ENCODE measurements at places on chromosomes 5 and 9.

DNA sequence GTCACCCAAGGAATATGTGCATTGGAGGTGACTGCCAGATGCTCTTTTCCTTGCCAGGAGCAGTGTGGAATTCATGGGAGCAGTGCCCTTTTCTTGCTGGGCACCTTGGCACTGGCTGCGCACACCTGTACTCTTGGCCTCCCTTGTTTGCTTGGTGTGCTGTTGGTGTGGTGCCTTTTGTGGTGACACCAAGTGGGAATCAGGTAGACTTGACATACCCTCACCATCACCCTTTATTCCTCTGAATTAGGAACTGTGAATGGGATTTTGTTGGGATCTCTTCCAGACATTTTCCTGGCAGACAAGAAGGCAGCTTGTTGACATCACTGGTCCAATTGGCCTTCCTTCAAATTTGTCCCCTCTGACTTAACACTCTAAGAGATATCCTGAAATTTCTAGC, 82.3 kb downstream of the RAI14 start:
- no peak for DNase-seq

DNA sequence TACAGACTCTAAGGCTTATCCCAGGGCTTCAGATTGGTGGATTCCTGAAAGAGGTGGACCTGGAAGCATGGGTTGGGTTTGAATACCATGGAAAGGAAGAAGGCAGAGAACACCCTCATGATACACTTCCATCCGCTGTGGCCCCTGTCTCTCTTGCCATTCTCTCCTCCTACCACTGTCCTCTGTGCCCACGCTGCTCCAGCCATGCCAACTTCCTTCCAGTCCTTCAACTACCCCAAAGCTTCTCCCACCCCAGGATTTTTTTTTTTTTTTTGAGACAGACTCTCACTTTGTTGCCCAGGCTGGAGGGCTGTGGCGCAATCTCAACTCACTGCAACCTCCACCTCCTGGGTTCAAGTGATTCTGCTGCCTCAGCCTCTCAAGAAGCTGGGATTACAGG, 1.7 kb upstream of the SPARC start:
- DNase-seq = no peak

GRCh38 chr5:37915097-37915736, 75.4 kb upstream of the GDNF start:
- DNase-seq = no peak

DNA sequence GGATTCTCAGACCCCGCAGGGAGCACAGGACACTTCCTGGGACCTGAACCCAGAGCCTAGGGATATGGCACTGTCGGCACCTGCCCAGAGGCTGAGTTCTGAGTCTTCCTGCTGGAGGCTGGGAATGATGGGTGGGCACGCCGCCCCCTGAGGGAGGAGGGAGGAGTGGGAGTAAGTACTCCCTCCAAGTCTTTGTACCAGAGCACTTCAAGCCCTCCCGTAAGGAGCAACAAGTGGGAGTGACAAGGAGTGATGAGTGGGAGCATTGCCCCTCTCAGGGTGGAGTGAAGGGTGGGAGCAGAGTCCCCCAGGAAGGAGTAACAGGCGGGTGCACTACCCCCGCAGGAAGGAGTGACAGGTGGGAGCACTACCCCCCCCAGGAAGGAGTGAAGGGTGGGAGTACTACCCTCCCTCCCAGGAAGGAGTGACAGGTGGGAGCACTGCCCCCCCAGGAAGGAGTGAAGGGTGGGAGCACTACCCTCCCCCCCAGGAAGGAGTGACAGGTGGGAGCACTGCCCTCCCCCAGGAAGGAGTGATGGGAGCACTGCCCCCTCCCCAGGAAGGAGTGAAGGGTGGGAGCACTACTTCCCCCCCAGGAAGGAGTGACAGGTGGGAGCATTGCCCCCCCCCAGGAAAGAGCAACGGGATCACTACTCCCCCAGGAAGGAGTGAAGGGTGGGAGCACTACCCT, 100.1 kb downstream of the CACNA1B start:
- DNase-seq = no peak

DNA sequence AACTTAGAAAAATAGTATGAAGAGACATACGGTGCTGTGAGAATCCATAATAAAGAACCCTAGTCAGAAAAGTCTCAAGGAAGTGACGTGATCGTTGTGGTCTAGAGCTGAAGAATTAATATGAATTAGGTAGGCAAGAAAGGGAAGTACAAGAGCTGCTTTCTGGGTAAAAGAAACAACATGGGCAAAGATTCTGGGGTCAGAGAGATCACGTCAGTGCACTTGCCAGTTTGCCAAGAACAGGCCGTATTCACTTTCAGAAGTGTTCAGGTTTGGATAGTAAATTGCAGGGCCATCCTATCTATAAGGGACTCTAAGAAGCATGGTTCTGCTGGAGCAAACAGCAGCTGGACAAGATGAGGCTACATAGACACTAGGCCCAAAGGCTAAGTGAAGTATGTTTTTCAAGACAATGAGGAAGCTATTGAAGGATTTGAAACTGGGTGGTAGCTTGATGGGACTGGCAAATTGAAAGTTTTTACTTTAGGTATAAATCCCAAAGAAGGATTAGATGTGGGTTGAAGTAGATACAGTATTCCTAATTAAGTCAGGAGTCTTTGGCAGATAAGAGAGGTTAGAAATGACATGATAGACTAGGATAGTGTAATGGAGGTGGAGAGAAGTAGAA, 4.8 kb upstream of the CHD1 start:
- no peak for DNase-seq

DNA sequence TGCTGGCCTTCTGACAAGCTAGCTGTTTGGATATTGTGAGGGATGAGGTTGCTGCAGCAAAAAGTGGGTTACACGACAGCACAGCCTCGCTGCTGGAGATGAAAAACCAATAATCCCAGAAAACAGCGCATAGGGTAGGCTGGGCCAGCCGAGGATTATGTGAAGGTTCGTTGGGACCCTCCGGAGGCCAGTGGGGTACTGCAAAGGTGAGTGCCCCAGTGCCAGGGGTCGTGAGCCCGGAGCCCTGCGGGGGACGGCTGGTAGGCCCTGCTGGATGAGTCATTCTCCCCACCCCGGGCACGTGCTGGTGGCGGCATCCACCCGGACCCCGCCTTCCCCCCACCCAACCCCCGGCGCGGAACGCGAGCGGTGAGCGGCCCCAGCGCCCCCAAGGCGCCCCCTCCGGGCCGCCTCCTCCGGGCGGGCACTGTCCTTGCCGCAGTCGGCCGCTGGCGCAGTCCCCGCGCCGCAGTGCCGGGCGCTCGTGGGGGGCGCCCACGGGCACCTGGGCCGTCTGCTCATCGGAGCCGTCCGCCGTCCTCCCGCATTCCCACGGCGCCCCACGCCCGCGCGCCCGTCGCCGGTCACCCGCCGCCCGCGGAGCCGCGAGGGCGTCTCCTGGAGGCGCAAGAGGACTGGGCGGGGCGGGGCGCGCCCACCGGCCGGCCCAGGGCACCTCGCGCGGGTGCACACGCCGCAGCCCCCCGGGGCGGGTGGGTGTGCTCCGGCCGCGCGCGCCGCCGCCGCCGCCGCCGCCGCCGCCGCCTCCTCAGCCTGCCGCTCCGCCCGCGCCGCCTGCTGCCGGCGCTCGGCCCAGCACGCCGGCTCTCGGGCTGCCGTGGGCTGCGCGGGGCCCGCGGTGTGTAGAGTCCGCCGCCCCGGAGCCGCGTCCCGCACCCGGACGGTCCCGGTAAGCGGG, at the start of gene PHF24:
Gene PHF24, plus strand, starts transcription at position 794 of the 919 bp plus-strand sequence. CDS start 13,014 bp downstream, outside the sequence.
- DNase-seq = no peak

DNA sequence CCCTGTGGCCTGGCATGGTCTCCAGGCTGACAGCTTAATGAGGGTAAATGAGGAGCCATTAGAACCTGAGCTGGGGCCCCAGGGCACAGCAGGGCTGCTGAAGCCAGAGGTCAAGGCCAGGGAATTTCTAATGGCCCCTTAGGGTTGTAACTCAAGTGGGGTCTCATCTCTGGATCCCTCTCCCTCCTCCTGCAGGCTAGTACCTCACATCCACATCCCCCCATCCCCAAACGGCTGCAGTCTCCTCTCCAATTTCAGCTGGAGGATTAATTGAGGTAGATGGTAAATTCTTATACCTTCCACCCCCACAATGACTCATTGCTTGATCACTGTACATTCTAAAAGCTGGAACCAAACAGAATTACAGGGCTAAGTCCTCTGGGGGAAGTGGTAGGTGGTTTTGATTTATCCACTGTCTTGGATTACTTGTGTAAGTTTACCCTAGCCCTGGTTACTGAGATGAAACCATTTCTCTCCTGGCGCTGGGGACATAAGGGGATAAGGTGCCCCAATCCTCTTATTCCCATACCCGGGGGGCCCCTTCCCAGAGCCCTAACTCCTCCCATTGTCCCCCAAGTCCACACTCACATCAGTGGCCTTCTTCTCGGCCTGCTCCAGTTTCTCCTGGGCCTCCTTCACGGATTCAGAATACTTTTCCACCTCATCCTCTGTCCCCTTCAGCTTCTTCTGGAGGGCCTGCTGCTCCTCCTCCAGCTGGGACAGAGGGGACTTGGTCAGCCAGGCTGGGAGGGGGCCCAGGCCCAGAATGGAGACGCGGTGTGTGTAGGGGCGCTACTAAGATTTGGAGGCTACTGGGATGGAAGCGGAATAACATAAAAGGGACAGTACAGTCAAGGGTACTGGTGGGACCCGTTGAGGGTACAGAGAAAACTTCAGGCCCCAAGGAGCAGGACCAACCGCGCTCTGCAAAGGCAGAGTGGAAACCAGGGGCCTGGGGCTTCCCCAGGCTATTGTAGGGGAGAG, 875 bp downstream of the TPM2 start:
- no peak for DNase-seq

GRCh38 chr9:8876303-8876702, 1076.7 kb upstream of the DMAC1 start:
- DNase-seq = no peak

GRCh38 chr5:145981589-145982571, 45.5 kb downstream of the SH3RF2 start:
- DNase-seq = no peak

DNA sequence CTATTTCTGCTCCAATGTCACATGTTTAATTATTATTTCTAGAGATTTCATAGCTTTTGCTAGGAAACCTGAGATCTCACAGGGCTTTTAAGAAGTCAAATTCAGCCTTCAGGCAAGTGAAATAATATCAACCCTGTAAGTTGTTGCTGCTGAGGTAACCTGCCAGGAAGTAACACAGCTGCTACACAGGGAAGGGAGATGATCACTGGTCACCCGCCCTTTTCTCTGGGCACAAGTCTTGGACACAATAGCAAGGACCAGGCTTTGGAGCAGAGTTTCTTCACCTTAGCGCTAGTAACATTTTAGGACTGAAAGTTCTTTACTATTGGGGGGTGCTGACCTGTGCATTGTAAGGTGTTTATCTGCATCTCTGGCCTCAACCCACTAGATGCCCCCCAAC, 50.1 kb downstream of the PTTG1 start:
- DNase-seq = no peak

DNA sequence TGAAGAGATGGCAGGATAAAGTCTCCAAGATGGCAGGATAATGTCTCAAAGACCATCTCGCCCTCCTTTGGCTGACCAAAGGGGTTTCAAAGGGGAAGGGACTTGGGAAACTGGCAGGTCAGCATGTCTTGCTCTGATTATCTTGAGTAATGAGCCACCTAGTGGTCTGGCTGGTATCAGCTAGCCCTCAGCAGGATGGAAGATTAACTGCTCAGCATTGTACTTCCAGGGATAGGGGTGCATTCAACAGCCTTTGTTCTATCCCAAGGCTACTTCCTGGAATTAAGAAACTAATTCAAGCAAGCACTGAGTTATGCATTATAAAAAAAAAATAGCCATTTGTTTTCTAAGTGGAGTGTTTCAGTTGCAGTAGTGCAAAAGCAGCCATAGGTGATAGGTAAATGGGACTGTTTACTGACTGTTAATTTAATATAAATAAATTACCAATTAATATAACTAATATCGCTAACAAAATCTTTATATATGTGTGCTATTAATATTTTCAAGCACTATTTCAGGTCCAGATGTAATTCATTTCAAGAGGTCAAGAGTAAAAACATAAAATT, 555.5 kb downstream of the CDH9 start:
- DNase-seq = peak; percentile 22

GRCh38 chr5:10635257-10635866, 71.5 kb downstream of the ANKRD33B start:
- peak; percentile 30 for DNase-seq

DNA sequence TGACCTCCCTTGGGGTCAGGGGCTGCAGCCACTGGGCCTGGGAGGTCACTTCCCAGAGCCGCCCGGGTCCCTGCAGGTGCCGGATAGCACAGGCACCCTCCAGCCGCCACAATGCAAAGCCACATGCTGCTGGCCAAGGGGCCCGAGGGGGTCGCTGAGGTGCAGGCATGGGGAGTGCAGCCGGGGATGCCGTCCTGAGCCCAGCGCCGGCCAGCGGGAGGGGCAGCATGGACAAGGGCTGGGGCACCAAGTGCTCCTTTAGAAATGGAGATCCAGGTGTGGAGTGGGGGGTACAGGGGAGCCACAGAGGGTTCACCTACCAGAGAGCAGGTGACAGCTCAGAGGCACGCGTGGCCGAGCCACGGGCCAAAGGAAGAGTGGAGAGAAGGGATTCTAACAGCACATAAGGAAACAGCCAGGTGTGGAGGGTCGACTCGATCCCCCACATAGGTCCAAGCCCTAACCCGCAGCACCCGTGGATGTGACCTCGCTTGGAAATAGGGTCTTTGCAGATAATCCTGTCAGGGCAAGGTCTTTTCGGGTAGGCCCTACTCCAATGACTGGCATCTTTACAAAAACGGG, 24.7 kb downstream of the ZDHHC11B start:
- DNase-seq = no peak

- DNase-seq = peak; percentile 65
Observed at GRCh38 chr5:78287833-78288232, 6.7 kb downstream of the AP3B1 start.

GRCh38 chr5:171624396-171624795, 161.2 kb upstream of the SMIM23 start:
- DNase-seq = no peak

DNA sequence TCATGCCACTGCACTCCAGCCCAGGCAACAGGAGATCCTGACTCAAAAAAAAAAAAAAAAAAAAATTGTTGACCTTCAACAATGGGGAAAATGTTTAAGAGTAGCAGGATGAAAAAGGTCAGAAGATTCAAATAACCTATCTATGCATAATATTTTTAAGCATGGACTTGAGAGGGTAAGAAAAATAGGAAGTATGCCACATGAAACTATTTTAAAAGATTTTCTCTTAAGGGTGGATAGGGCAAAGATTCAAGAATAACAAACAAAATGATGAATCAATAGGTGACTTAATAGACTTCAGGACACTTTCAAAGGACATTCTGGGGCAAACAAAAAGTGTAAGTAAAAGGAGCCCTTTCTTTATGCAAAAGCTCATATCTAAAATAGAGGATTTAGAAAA, 3.2 kb downstream of the TEX48 start:
- DNase-seq = no peak

DNA sequence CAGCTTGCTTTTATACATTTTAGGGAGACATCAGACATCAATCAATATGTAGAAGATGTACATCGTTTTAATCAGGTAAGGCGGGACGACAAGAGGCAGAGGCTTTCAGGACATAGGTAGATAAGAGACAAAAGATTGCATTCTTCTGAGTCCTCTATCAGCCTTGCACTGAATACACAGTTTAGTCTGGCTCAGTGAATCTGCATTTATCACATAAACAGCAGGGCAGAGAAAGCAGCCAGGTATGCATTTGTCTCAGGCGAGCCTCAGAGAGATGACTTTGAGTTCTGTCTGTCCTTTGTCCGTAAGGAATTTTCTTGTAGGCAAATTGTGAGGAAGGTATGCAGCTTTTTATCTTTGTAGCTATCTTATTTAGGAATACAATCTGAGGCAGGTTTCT, 202.8 kb upstream of the TAS2R1 start:
- DNase-seq = no peak
